ENCODE measurements at places on chromosomes 12 and 14. TPM values are rescaled to one million over a fixed set of nuclear protein-coding genes. Genes with fewer than 3 reads are reported as not detected.

Gene PTPN6
- 22.5 TPM for total RNA-seq

Gene SSPN
- 11.9 TPM for total RNA-seq

Gene MYF6
- not detected for total RNA-seq

Gene PPP4R4
- not detected for total RNA-seq

Gene EMP1
- total RNA-seq, result 158 TPM

- H3K27ac ChIP-seq, result no peak overlapping the region
- H3K36me3 ChIP-seq, result no peaks in the 10 kb centered on the region
- H3K4me3 ChIP-seq, result no peak overlapping the region
- no peaks in the 10 kb centered on the region for H3K4me1 ChIP-seq
- H3K27me3 ChIP-seq, result no peaks in the 10 kb centered on the region
- no peak for DNase-seq
Observed at GRCh38 chr12:111803038-111803626, 36.4 kb downstream of the ALDH2 start.

- peak; percentile 39 for DNase-seq
- H3K4me3 ChIP-seq, result no peak overlapping the region
- H3K27ac ChIP-seq, result no peak overlapping the region
Observed at GRCh38 chr12:7042842-7043241, 17.7 kb upstream of the C1S start.

DNA sequence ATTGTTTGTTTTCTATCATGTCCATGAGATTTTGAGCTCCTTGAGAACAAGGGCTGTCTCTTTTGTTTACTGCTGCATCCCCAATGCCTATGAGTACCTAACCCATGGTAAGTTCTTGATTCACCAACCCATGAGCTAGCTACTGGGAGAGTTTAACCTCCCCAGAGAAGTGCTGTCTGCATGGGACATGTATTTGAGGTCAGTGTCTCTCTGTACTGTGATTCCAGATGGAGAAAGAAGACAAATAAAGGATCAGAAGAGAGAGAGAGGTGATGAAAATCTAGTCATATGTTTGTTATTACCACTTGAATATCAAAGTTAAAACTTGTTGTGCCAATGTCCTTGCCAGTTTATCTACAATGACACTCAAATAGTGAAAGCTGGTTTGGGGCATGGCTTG is 421.8 kb downstream of the BCAT1 start:
- H3K4me3 ChIP-seq, result no peak overlapping the region
- H3K36me3 ChIP-seq, result no peaks in the 10 kb centered on the region
- H3K4me1 ChIP-seq, result no peaks in the 10 kb centered on the region

- no peak overlapping the region for H3K4me3 ChIP-seq
- H3K4me1 ChIP-seq, result no peaks in the 10 kb centered on the region
- no peak overlapping the region for H3K27ac ChIP-seq
- H3K27me3 ChIP-seq, result no peaks in the 10 kb centered on the region
- H3K36me3 ChIP-seq, result no peaks in the 10 kb centered on the region
Observed at GRCh38 chr14:52259434-52259833, 8.1 kb upstream of the PTGDR start.
